ENCODE measurements at places on chromosomes 7 and 10.

GRCh38 chr7:45033931-45034290, 33.9 kb downstream of the CCM2 start:
- no peak for DNase-seq

GRCh38 chr10:110664483-110665420, 20.6 kb downstream of the RBM20 start:
- no peak for DNase-seq

- DNase-seq = no peak
Measured at GRCh38 chr7:7861211-7861633, 107.4 kb upstream of the GLCCI1 start.

- no peak for DNase-seq
Measured at GRCh38 chr7:26508481-26508880, 216.8 kb downstream of the SNX10 start.

Data from stimulated activated CD8-positive, alpha-beta memory T cell treated with anti-CD3 and anti-CD28 coated beads, Interleukin-7, amount 100 ng/mL, for 48 hours (primary cell).